Left ventricle myocardium inferior (tissue), 1 donor: ENCODE measurements at places on chromosomes 3 and 15. TPM values are rescaled to one million over a fixed set of nuclear protein-coding genes. Genes with fewer than 3 reads are reported as not detected.

Gene SERPINI2
- 0.41 TPM for total RNA-seq

Gene LYSMD4
- 9.8 TPM for total RNA-seq

Gene ZCWPW2
- 2.2 TPM for total RNA-seq

Gene TTLL13
- 0.19 TPM for total RNA-seq

Gene PRR20G
- not detected for total RNA-seq

Gene GOLGA6B
- not detected for total RNA-seq

Gene CPLX3
- 1.2 TPM for total RNA-seq

Gene IGSF10
- total RNA-seq = 3.1 TPM

Gene GPR176
- 1.6 TPM for total RNA-seq

Gene HIGD2B
- total RNA-seq = not detected

Gene SHF
- total RNA-seq = 4.4 TPM

Gene NR1I2
- total RNA-seq = not detected

Gene GPR62
- total RNA-seq = 0.16 TPM

Gene OTOL1
- not detected for total RNA-seq

Gene ACTC1
- 13,225 TPM for total RNA-seq

Gene CCRL2
- total RNA-seq = 1.5 TPM

Gene TGM5
- not detected for total RNA-seq
